Naive B cell (primary cell): ENCODE measurements at places on chromosomes 3 and 15. TPM values are rescaled to one million over a fixed set of nuclear protein-coding genes. Genes with fewer than 3 reads are reported as not detected.
A peak's percentile ranks its signal among the peaks of the same experiment; 100 is the strongest.

DNA sequence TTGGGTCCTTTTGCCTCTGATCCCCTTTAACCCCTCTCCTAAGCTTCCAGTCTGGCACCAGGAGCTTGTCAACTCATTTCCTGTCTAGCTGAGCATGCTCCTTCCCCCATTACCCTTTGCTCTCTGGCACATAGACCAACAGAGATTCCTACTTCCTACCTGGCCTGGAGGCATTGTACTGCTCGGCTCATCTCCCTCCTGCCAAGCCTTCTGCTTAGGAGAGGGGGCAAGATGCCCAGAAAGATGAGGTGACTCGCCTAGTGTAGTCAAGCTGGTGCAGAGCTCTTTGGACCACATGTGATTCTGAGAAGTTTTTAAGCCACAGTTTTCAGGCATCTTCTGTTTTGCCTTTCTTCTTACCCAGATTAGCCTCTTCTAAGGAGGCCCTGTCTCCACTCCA lies 95.4 kb downstream of the ZNF621 start:
- DNase-seq = no peak

- DNase-seq = no peak
These were observed 6.2 kb upstream of the MAP1A start for GRCh38 chr15:43511012-43511885.

DNA sequence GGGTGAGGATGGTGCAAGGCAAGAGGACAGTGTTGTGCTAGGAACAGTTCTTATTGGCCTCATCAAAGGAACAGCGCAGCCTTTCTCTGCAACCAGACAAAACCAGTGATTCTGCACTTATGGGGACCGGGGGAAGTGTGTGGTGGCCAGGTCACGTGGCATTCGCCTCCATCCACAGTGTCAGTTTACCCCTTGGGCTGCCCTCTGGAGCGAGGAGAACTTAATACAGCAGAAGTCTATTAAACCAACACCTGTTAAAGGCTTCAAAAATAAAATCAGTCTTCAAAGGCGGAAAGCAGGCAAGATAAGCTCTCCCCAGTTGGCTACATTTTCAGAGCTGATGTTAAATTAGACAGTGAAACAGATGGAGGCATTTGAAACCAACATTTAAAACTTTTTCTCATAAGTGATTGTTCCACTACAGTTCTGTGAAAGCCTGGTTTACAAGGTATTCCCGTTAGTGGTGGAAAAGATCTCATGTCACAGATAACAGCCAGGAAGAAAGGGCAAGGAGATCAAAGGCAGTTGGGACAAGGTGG lies 75.2 kb downstream of the LRIG1 start:
- DNase-seq = no peak

DNA sequence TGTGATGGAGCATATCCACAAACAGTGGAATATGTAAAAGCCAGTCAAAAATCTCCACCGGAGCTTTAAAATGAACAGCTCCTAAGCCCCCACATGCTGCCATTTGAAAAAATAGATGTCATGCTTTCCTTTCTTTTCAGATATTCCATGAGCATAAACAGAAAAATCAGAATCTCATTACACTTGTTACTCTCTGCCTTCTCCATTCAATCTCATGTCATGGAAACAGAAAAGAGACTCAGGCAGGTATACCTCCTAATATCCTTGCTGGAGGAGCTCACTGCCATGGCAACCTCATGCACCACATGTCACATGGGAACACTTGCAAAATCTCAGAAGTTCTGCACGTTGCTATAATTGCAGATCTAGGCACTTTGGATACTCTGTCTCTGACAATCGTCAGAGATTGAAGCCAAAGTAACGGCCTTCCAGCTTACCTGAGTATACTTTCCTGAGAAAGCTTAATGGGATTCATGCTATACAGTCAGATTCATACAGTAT lies 317.0 kb upstream of the ADAMTS9 start:
- DNase-seq = no peak

DNA sequence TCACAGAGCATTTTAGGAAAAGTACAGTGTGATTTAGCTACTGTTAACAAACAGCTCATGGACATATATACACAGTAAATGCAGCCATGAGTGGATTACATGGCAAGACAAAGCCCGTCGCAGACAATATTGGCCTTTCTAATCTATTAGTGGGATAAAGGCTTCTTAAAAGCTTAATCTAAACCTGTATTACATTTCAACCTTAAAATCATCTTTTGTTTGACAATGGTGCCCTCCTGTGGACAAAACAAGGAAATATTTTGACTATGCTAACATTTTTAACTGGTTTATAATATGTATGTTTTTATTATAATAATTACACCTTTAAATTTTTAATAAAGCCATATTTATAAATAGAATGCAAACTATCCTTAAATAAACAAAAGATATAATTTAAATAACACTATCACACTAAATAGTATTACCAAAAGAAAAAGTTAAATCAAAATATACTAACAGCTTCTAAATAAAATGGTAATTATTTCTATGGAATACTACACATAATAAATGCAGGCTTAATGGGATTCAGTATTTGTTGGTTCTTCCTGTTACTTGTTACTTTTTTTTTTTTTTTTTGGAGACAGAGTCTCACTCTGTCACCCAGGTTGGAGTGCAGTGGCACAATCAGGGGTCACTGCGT lies 38.6 kb downstream of the TAFA4 start:
- no peak for DNase-seq

DNA sequence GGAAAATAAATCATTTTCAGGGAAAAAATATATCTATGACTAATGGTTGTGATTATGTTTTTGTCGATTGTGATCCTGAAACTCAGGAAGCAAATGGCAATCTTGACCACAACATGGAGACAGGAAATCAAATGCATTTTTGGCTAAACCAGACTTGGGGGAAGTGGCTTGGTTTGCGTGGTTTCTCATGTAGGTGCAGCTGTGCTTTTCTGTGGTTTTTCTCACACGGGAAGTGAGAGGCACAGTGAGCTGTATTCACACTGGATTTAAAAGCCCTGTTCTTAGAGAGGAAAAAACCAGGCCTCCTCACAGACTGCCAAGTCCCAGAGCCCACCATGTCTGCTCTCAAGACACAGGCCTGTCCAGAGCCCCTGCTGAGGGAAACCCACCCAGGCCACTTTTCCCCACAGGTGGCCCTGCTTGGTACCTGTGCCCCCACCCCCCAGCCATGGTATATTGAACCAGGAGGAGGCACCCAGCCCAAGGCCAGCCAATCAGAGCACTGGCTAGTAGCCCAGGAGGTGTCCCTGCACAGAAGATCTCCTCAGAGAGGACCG lies 46.1 kb downstream of the BTD start:
- DNase-seq = peak; percentile 65

Gene SRPRB
- polyA plus RNA-seq = 30.0 TPM

DNA sequence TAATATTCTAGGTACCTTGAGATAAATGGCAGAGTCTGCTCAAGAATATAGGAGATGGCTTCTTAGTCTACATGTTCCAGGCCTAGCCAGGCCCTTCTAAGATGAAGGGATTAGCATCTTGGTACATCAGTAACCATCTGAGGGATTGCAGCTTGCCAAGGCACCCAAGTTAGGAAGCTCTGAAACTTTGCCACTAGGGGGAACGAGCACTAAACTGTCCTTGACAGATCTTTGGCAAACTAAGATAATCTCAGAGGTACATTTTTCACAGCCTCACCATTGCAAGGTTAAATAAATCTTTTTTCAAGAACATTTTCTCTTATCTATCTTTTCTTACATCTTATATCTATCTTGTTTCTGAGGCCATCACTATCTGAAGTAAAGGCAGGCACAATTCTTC lies 351.2 kb downstream of the RAP2B start:
- no peak for DNase-seq

GRCh38 chr3:31670136-31670535 lies 137.4 kb downstream of the STT3B start:
- no peak for DNase-seq

- DNase-seq = no peak
These were observed 4.0 kb upstream of the RASGRF1 start for GRCh38 chr15:79094611-79095021.

DNA sequence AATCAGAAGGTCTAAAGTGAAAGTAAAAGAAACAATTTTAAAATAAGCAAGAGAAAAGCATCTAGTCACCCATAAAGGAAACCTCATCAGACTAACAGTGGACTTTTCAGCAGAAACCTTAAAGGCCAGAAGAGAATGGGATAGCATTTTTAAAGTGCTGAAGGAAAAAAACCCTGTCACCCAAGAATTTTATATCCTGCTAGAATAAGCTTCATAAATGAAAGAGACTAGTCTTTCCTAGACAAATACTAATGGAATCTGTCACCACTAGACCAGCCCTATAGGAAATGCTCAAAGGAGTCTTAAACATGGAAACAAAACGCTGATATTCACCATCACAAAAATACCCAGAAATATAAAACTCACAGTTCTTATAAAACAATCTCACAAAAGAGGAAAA lies 46.9 kb downstream of the TAMM41 start:
- no peak for DNase-seq

Gene ZPLD1
- polyA plus RNA-seq = not detected

DNA sequence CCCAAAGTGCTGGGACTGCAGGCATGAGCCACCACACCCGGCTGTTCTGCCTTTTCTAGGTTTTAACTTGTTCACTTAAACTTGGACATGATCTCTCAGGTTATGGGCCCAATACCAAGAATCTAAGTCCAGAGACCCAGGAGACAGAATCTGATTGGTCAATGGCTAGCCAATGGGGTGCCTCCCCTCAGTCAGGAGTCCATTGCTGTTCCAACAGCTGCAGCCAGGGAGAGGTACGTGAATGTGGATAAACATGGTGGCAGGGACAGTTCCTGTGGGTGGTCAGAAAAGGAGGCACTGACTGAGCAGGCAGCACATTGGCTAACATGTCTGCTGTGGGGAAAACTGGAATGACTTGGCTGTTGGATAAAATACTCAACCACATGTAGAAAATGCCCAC lies 140.3 kb downstream of the RPLP1 start:
- DNase-seq = no peak

DNA sequence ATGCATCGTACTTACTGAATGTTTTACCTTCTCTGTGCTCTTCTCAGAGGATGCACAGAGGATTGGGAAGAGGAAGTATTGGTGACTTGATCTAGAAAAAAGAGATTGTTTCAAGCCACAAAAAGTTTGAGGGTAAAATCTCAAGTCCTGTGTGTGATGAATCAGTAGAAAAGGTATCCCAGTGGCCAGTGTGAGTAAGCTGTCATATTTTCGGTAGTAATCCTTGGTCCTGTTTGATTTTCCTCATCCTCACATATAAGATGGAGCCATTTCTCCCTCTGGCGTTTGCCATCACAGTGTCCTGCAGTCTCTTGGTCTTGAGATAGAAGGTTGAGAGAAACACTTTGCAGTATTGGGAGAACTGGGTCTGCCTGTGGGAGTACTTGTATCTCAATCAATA lies 166.8 kb downstream of the LPP start:
- no peak for DNase-seq

GRCh38 chr3:30646181-30646876 lies 39.9 kb downstream of the TGFBR2 start:
- DNase-seq = no peak

- DNase-seq = no peak
These were observed 19.0 kb upstream of the MEX3B start for GRCh38 chr15:82064824-82065223.

- no peak for DNase-seq
These were observed 401.1 kb downstream of the NAALADL2 start for GRCh38 chr3:175260145-175260794.

- DNase-seq = peak; percentile 90
These were observed 10.7 kb upstream of the IQSEC1 start for GRCh38 chr3:13083898-13084297.

Gene CHAC1
- polyA plus RNA-seq = 0.73 TPM

Gene AHSG
- not detected for polyA plus RNA-seq

DNA sequence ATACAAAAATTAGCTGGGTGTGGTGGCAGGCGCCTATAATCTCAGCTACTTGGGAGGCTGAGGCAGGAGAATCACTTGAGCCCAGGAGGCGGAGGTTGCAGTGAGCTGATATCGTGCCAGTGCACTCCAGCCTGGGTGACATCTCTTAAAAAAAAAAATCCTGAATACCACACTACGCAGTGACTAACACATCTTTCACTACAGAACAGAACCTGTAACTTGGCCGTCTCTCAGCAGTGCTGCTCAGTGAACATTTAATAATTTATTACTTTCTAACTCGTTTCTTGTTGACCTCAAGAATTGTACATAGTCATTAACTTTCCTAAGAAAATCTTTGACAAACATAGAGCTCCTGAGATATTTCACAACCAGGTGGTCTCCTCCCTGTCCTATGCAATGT lies 3.8 kb downstream of the GREM1 start:
- no peak for DNase-seq

Gene VGLL3
- not detected for polyA plus RNA-seq

Gene SLC15A2
- polyA plus RNA-seq = 1.1 TPM

DNA sequence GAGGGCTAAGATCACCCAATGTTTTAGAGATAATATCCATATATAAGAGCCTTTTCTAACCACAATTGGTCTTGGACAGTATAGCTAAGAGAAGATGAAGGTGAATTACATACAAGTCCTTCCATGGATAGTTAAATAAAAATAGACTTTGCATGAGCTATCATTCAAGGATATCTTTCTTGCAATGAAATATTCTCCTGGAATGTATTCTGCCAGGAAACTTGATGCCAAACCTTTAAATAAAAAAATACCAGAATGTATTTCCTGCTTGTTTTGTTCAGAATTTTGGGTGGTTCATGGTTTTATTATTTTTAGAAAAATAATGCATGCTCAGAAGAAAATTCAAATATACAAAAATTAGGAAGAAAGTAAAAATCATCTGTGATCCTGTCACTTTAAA lies 88.8 kb upstream of the PPIB start:
- no peak for DNase-seq

Gene GPR62
- polyA plus RNA-seq = not detected

DNA sequence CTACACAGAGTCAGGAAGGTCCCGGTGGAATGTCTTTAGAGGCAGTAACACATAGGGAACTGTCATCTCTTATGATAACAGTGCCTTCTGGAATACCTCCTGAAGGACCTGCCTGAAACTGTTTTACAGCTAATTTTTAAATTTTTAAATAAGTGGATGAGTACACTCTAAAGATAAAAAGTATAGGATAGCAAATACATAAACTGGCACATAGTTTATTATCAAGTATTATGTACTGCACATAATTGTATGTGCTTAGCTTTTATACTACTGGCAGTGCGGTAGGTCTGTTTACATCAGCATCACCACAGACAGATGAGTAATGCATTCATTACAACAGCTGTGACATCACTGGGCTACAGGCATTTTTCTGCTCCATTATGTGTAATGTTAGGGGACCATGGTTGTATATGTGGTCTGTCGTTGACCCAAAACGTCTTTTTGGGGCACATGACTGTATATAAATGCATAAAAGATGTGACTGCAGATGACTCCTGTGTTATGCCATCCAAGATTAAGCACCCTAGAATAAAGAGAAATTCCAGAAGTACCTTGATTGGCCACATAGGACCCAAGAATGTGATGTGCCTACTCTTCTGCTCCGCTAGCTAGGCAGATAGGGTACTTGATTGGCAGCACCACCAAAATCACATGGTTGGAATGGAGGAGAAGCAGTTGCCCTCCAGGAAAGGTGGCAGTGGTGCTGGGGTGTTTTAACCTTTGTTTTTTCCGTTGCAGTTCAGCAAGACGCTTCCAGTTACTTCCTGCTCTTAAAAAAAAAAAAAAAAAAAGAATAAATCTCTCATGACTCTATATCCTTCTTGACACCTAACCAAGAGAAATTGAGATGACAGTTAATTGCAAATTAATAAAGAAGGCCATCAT lies 3.3 kb downstream of the VPS8 start:
- no peak for DNase-seq

GRCh38 chr3:117228466-117228865 lies 518.9 kb downstream of the TUSC7 start:
- no peak for DNase-seq

GRCh38 chr3:196563721-196564225 lies 4.6 kb downstream of the WDR53 start:
- no peak for DNase-seq
